Hematopoietic multipotent progenitor cell treated with erythropoietin and hydrocortisone succinate and interleukin-3 and kit ligand, for 6 days (in vitro differentiated cells): ENCODE measurements at places on chromosomes 4 and X.

- DNase-seq, result no peak
Observed at GRCh38 chr4:65450899-65451298, 219.4 kb downstream of the EPHA5 start.

- DNase-seq, result no peak
Observed at GRCh38 chrX:150573106-150573505, 4.7 kb downstream of the MTM1 start.

GRCh38 chrX:10725071-10725470 is 104.7 kb upstream of the MID1 start:
- DNase-seq, result peak; percentile 10

DNA sequence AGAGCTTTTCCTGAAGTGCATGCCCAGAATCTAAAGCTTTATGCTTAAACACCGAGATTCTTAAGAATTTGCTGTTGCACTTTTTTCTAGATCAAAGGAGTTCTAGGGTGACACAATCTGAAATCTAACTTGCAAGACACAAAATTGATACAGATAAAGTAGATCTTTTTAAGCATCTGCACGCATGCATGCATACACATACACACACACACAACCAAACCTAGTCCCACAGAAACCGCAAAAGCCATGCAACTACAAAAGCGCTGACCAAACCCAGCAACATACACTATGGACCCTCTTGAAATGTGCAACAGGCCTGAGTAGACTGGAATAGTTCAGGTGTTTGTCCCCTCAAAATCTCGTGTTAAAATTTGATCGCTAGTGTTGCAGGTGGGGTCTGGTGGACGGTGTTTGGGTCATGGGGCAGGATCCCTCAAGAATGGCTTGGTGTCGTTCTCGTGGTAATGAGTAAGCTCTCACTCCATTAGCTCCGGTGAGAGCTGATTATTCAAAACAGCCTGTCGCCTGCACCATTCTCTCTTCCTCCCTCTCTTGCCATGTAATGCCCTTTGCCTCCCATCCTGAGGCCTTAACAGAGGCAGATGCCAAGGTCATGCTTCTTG is 52.7 kb downstream of the IRF2 start:
- no peak for DNase-seq

- no peak for DNase-seq
Observed at GRCh38 chr4:95293014-95293413, 255.8 kb downstream of the UNC5C start.

DNA sequence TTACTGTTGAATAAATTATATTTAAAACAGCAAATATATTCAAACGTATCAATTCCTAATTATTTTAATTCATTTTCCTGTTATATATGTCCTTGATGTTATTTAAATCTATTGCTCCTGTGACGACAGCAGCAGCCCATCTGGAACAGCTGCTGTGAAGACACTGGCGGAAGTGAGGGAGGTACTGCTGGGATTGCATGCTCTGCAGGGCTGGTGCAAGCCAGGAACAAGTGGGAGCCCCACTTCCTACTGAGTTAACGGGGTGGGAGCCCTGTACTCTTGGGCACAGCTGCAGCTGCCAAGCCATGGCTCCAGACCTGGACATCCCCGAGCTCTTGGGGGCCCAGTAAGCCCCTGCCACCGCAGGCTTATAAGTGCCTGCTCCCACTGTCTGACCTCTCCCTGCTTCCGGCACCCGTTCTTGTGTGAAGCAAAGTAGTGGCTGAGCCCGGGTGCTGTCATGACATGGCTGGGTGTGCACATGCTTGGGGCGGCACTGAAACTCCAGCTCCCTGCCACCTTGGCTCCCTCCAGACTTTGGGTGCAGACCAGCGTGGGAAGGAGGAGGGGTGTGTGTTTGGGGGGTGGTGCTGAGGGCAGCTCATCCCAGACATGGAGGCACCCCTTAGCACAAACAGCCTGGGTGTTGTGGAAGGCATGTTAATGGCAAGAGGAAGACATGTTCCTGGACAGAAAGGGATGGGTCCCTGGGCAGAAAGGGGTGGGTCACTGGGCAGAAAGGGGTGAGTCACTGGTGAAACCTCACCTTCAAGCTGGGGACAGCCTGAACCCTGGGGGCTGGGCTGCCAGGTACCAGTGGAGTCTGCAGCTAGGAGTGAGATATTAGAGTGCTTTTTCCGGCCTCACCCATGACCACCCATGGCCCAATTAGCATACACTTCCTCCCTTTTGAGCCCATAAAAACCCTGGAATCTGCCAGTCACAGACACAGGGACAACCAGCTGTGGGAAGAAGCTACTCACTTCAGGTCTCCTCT is 1981.3 kb upstream of the IGFBP7 start:
- no peak for DNase-seq
